T-cell (primary cell): ENCODE measurements at places on chromosomes 7 and 10.

DNA sequence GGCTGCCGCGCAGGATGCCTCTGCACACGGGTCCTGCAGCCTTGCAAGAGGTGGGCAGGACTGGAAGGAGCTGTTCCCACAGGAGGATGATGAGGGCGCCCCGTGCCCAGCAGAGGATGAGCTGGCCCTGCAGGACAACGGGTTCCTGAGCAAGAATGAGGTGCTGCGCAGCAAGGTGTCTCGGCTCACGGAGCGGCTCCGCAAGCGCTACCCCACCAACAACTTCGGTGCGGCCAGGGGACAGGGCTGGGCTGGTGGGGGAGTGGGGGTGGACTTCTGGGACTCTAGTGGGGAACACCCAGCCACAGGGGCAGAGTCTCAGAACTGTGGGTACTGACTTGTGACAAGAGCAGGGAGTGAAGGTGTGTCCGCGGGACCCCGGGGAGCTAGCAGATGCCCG lies 16.0 kb downstream of the ZFYVE27 start:
- no peak for DNase-seq

DNA sequence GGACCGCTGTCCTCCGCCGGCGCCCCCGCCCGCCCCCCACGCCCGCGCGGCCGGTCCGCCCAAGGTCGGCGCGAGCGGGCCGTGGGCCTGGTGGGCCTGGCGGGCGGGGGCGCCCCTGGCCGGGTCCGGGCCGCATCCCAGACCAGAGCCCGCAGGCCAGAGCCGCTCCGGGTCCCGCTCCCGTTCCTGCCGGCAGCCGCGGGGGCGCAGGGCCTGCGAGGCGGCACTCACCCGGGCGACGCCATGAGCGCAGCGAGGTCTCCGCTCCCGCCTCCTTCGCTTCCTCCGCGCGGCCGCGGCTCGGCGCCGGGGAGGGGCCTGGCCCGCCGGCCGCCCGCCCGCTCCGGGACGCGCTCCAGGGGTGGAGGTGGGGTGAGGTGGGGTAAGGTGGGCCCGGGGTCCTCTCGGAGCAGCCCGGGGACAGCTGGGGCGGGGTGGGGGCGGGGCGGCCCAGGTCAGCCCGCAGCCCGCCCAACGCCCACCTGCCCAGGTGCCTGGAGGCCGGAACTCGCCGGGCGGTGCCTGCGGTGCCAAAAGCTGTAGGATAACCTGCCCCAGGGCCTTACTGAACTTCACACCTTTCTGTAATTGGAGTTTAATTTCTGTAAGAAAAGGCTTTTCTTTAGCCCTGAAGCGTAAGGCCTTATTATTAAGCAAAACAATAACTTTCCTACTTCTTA lies at the start of gene URGCP:
TSS of gene URGCP (minus strand) at position 266 of the 680 bp plus-strand sequence. CDS start at position 245, 21 bp downstream.
- DNase-seq = peak; percentile 42

- no peak for DNase-seq
Measured at GRCh38 chr10:55330486-55330885, 529.5 kb upstream of the PCDH15 start.

DNA sequence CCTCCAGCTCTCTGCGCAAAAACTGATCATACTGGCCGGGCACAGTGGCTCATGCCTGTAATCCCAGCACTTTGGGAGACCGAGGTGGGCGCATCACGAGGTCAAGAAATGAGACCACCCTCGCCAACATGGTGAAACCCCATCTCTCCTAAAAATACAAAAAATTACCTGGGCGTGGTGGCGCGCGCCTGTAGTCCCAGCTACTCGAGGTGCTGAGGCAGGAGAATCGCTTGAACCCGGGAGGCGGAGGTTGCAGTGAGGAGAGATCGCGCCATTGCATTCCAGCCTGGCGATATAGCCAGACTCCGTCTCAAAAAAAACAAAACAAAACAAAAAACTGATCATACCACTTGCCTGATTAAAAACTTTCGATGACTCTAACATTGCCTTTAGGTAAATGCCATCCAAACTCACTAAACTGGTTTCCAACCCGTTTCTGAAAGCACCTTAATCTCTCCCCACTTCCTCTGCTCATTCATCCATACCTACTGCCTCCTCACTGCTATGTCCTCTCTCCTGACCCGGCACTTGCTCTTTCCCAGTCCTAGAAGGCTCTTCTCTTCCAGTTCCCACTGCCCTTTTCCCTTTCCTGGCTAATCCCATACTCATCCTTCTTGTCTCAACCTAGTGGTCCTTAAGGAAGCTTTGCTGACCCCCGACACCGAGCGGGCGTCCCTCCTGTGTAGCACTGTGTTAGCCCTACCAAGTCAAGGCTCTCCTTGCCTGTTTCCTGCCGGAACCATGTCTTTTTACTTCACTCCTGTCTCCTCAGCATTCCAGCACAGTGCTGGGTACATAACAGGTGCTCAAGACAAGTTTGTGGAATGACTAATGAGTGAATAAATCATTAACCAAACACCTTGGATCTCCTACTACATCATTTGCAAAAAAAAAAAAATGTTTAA lies 686 bp upstream of the MIOS start:
- DNase-seq = no peak

DNA sequence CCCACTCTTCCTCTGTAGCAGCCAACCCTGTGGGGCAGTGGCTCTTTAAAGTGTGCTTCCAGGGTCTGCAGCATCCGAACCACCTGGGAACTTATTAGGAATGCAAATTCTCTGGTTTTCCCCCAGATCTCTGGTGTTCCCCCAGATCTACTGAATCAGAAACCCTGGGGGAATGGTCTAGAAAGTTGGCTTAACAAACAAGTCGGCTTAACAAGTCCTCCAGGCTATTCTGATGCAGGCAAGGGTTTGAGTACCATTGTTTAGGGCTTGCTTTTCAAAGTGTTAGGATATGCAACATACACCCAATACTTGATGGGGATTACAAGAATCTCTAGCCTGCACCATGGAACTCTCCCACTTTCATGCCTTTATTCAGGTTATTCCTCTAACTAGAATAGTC lies 126.3 kb downstream of the RALA start:
- no peak for DNase-seq

DNA sequence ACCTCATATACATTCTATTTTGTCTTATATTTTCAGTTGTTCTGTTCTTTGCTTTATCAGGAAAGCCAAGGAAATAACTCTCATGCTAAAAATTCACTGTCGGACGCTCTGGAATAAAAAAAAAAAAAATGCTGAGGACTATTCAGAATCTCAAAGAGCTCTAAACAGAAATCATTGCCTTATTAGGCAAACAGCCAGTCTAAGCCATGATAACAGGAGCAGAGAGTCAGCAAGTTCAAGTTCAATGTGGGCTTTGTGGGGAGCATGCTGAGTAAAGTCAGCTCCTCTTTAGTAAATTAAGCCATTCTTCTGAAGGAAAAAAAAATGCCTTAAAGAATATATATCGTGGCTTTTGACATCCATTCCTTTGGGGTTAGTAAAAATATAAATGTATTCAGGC lies 13.6 kb upstream of the FAM13C start:
- DNase-seq = no peak

GRCh38 chr7:141288626-141289025 lies 214.8 kb downstream of the TMEM178B start:
- no peak for DNase-seq

DNA sequence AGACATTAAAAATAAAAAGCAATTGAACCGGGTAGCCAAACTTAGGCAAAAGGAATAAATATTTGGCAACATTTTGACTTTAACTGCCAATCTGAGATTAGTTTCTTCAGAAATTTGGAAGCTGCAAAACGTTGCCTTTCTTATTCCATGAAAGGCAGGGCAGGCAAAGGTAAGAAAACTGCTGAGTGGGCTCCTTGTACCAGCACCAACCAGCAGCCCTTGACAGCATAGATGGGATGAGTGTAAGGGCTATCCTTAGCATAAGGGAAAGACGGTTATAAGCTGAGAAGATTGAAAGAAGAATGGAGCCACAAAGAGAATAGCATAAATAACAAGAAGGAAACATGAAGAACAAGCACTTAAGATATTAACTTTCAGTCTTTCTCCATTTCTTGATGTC lies 28.6 kb downstream of the AP3M1 start:
- DNase-seq = no peak

DNA sequence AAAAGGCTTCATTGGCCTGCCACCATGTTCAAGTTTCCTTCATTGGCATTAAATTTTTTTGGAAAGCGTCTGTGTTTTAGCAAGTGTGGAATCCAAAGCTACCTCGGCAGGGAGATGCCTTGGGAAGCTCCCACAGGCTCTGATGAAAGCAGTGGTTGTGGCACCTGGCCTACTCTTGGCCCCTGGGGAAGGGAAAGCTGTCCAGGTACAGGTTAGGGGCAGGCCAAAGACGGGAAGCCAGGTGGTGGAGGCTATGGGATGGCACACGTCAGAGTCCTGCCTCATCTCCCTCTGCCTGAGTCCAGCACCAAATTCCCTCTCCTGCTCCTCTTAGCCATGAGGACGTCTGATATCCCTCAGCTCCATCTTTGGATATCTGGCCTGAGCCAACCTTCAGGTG lies 49.7 kb downstream of the C10orf120 start:
- no peak for DNase-seq

- DNase-seq = no peak
Measured at GRCh38 chr7:47785923-47786556, 162.2 kb downstream of the PKD1L1 start.

DNA sequence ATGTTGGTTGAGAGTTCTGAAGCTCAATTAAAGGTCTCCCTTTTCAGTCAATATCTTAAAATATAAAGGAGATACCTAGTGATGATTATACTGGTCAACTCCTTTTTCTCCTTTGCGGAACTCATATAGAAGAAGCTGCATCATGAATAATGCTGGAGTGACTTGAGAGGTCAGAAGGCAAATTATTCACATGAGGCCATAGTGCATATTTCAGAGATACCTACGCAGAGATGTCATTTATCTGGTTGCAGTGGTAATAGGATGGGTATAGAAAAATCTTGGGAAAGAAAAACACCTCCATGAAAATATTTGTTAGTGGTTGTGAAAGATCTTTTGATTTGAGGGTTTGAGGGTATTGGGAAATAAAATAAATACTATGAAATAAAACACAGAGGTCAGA lies 47.7 kb downstream of the NXPH1 start:
- DNase-seq = no peak

DNA sequence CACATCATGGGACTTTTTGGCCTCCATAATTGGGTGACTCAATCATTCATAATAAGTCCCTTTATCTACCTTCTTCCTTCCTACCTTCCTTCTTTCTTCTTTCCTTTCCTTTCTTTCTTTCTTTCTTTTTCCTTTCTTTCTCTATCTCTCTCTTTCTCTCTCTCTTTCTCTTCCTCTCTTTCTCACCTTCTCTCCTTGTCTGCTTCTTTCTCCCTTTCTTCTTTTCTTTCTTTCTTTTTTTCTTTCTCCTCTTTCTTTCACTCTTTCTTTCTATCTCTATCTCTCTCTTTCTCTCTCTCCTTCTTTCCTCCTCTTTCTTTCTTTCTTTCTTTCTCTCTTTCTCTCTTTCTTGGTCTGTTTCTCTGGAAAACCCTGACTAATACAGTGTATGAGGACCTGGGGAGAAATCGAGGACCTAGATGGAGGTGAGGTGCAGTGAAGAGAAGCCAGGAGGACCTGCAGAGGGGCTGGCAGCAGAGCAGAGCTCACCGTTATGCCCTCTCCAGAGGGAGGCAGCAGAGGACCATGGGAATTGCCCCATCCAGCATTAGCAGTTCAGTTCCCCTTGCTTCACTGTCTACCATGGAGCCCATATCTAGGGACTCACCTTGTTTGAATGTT lies 52.7 kb upstream of the BTRC start:
- DNase-seq = no peak

- DNase-seq = no peak
Measured at GRCh38 chr7:27153526-27153925, 1.1 kb upstream of the HOXA3 start.

DNA sequence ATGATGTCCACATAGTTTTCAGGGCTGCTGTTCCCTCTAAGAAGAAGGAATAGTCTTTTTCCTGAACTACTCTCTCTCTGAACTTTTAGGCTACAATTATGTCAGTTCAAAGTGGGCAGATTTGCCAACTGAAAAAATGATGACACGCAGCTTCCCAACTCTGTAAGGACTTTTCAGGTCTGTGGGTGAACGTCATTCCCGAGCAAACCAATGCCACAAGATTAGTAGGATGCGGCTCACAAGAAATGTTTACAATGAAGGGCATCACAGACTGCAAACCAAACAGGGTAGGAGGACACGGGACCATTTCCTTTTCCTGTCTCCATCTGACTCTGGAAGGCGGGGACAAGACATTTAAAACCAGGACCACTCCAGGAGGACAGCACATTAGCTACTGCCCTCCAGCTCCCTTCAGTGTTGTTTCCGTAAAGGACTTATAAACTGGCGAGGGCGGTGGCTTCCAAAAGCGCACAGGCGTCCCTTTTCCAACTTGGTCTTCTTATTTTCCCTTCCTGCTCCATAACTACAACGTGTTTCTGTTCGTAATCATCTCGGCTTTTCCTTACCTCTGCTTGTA lies 539 bp upstream of the MKLN1 start:
- no peak for DNase-seq

- DNase-seq = no peak
Measured at GRCh38 chr10:132993271-132994184, 51.2 kb upstream of the CFAP46 start.

DNA sequence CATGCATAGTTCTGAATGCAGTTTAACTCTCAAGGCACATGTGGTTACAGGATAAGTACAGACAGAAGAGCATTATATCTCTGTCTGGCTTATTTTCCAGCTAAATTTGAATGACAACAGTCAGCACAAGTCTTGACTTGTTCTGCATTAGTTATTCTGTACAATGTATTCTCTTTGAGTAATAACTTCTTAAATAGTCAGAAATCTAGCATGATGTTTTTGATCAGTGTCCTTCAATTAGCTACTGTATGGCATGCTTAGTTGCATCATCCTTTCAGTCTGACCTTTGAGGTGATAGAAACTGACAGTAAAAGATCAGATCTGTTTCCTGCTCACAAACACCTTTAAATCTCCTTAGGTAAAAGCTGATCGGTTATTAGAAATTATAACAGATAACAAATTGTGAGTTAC lies 118.1 kb downstream of the ARL4A start:
- DNase-seq = no peak

DNA sequence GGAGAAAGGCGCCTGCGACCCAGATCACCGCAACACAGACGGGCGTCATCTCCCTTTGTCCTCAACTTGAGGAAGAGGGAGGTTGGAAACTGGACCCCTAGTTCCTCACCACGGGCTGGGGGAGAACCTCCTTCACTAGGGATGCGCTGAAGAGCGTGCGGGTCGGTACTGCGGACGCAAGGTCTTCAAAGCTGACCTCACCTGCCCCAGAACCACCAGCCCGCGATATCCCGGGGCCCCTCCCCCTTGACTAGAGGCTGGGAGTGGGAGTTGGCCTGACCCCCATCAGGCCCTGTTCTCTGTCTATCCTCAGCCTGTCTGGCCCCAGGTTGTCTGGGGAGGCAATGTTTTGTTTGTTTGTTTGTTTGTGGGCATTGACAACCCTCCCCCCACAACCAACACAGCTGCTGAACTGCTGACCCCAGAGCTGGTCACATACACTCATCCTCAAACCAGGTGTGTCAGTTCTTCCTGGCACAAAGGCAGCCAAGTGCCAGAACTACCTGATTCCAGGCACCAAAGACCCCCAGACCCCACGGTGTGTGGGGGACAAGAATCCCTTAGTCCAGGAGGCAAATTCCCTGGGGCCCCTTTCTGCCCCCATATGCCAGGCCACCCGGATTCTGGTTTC lies 2.9 kb downstream of the NPM3 start:
- no peak for DNase-seq
